ENCODE measurements at places on chromosomes 4 and X.

GRCh38 chrX:103215425-103215991 is 600 bp downstream of the BEX4 start:
- DNase-seq: no peak

DNA sequence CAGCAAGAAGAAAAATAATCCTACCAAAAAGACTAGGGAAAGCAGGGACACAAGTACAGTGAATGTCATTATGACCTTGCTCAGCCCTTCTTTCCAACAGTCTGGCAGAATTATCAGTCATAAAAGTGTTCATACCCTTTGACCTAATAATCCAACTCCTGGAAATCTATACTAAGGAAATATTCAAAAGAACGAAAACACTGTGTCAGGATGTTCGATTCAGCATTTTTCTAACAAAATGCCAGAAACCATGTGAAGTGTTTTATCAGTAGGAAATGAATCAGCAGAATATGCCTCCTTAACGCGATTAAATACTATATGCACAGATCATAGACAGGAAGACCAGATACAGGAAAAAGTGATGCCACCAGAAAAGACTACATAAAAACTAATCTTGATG is 16.2 kb upstream of the S100G start:
- no peak for DNase-seq

GRCh38 chr4:88148560-88148959 is 9.9 kb downstream of the ABCG2 start:
- no peak for DNase-seq

DNA sequence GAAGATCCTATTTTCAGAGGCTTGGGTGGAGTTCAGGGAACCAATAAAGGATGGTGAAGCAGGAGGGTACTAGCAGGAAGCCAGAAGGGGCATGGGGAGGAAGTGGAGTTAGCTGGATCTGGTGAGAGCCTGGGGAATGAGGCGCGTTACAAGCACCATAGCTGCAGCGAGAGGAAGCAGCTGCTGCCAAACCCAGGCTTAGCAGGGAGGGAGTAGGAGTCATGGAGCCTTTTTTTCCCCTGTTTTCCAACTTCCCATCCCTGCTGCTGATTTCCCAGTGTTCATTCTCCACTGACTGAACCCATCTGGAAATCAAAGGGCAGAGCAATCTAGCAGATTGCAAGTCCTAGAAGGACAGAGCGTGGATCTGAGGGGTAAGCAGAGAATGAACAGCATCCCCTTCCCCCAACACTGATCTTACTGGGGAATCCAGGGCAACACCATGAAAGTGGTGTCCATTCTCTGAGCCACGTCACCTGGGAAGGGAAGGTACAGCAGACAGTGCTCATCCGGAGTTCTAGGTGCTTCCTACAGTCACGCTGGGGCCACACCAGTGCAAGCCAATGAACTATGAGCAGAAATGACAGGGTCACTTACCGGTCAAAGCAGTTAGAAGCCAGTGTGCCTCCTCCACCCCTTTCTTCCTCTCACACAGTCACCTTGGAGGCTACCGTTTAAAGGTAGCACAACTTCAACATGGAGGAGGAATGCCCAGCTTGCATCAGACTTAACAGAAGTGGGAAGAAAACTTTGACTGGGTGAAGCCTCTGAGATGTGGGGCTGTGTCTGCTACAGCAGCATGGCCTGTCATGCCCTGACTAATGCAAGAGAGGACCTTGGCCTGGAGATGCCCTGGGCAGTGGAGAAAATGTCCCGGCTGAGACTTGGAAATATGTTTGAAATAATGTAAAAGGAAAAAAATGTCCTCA is 36.7 kb downstream of the SMIM20 start:
- DNase-seq: no peak

GRCh38 chr4:165493359-165493758 is 114.6 kb downstream of the CPE start:
- DNase-seq: peak; percentile 26

- DNase-seq: no peak
Measured at GRCh38 chr4:140236654-140237169, 82.7 kb upstream of the MAML3 start.

- no peak for DNase-seq
Measured at GRCh38 chr4:1927675-1928074, 56.5 kb downstream of the NSD2 start.

- no peak for DNase-seq
Measured at GRCh38 chrX:155314260-155314659, 20.2 kb downstream of the CLIC2 start.

DNA sequence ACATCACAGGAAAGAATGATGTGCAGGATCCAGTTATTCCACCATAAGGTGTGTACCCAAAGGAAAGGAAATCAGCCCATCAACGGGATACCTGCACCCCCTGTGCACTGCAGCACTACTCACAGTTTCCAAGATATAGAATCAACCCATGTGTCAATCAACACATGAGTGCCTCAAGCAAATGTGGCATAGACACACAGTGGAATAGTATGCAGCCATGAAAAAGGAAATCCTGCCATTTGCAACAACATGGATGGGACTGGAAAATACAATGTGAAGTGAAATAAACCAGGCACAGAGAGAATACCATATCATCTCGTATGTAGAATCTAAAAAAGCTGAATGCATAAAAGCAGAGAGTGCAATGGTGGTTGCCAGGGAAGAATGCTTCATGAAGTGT is 53.3 kb downstream of the DHRSX start:
- no peak for DNase-seq

DNA sequence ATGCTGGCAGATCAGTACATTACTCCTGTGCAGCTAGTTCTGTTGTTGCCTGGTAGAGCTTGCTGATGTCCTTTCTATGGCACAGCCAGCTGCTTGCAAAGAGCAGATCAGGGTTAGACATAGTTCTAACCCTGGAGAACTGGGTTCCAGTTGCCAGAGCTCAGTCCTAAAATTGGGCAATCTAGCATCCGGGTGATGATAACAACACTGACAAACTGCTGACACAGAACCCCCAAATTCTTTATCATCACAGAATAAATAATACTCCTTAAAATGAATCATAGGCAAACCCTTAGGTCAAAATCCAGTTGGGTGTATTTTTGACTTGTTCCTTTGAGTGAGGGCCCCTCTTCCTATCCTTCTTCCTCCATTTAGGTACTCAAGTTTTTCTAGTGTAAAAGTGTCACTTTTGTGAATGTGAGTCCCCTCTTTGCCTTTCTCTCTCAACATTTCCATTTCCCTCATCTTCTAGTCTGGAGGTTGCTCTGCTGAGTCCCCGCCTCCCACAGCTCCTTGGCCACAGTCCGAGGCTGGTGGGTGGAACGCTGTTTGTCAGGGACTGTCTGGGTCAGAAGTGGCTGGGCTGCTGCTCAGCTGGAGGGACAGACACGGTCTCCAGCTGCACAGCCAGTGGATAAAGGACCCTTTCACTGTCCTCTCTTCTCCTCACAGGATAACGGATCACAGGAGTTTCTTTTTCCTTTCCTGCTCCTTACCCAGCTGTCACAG is 93.6 kb upstream of the RASGEF1B start:
- no peak for DNase-seq

GRCh38 chr4:168059251-168059650 is 33.1 kb upstream of the ANXA10 start:
- DNase-seq: no peak

GRCh38 chr4:2415881-2416563 is 2.4 kb downstream of the ZFYVE28 start:
- no peak for DNase-seq

GRCh38 chr4:42420140-42420539 is 22.9 kb downstream of the SHISA3 start:
- no peak for DNase-seq

DNA sequence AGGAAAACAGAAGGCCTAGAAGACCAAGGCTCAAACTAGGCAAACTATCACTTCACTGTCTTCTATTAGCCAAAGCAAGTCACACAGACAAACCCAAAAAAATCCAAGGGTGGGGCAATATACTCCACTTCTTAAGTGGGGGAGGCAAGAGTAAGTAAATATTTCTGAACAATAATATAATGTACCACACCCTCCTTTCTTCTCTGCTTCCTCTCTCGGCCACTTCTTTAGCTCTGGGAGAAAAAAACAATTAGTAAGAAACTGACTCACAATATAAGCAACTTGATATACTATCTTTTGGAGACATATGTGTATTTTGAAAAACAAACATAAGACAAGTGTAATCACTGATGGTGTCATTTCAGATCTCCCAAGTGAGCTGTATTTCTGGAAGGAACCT is 14.8 kb downstream of the DCAF8L1 start:
- DNase-seq: no peak

- no peak for DNase-seq
Measured at GRCh38 chr4:152293527-152293926, 242.4 kb downstream of the FBXW7 start.

GRCh38 chrX:128460835-128461234 is 408.6 kb upstream of the ACTRT1 start:
- no peak for DNase-seq

DNA sequence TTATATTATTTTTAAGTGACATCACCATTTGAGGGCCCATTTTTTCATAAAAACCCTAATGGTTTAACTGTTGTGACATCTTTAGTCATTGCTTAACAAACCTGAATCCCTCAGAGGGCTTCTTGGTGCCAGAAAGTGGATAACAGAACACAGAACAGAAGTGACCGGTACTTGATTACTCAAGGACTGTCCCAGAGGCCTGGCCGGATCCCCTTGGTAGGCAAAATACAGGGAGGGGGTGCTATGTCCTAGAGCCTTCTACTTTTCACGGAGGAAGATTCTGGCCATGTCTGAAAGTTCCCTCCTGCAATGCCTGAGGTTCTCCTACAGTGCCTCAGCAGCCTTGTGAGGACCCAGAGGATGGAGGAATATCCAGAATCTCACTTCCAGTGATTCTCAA is 94.3 kb upstream of the DCLK2 start:
- DNase-seq: no peak

DNA sequence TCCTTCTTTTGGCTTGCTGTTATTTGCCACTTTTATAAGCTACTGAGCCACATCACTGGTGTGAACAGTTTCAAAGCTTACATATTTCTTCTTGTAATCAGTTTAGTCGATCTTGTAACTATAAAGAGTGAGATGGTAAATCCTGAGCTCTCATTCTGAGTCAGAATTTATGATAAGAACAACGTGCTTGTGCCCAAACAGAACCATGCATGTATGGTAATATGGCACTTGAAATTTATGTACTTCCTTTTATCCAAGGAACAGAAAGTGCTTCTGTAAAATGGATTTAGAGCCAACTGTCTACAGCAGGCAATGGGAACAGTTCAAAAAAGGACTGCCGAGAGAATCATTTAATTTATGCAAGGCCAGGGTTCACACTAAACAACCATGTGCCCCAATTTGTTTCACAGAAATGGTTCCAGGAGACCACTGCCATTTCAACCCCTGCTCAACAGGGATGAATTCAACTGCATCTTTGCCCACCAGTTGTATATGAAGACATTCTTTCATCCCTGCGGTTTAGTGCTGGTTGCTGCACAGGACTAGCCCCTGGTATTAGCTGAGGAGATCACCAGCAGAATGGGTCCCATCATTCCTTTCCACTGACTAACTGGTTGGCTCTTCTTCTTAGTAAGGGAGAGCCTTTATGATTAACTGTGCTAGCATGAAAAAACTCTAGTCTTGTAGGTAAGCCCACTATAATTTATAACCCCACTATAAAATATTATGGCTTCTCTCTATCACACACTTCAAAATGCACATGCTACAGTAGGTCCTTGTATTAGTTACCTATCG is 162.9 kb upstream of the PGRMC2 start:
- peak; percentile 74 for DNase-seq

DNA sequence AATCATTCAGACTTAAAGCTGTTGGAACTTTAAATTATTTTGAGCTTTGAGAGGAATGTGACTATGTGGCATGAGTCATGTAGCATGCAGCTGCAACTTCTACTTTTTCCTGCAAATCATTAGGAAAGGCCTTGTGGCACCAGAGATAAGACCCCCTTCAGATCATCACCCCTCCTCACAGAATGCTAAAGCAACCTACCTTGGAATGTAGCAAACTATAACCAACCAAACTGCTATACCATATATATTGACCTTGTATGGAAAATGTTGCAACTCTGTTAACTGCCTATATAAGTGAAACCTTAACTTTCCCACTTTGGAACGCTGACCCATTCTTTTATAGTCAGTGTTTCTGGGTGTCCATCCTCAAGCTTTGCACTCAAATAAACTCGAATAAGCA is 32.0 kb downstream of the ATXN3L start:
- no peak for DNase-seq

DNA sequence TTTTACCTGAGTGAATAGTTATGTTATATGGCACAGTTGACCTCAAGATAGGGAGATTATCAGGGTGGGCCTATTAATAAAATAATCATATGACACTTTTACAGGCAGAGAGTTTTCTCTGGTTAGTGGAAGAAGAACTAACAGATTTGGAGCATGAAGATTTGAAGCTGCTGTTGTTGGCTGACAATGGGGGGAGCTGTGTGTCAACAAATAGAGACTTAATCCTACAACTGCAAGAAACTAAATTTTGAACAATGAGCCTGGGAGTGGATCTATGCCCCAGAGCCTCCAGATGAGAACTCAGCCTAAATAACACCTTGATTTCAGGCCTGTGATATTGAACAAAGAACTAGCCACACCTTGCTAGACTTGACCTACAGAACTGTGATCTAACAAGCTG is 7.2 kb upstream of the CCSER1 start:
- DNase-seq: no peak

DNA sequence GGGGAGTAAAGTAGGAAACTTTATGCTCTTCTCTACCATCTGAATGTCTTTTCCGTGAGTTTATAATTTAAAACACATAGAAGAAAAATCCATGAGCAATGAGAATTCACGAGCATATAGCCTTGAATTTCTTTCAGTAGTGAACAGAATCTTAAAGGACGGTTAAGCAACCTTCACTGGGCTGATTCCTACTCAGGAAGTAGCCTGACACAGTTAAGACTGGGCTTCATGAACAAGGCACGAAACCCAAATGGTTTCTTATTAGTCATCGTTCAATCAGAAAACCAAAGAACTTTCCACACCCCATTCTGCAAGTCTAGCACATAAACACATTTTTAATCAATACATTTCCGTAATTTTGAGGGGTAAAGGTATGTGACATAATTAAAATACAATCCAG is 95.8 kb downstream of the SH3KBP1 start:
- peak; percentile 72 for DNase-seq

DNA sequence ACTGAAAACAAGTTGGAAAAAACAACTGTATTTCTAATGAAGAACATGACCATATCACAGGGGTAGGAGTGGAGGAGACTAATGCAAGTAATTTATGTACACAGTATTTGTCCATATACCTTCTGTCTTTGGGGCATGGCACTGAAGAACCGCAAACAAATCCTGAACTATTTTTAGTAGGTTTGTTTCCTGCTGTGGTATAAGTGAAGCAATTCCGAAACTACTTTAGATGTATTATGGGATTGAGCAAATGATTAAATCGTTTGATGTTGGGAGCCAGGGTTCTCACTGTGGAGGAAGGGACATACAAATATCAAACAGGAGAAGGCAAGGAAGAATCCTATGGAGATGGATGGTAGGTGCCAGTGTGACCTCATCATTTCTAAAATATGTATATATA is 18.9 kb upstream of the SH3KBP1 start:
- DNase-seq: peak; percentile 85

GRCh38 chr4:24141836-24142235 is 252.0 kb upstream of the PPARGC1A start:
- no peak for DNase-seq

- no peak for DNase-seq
Measured at GRCh38 chr4:38099020-38099600, 138.9 kb downstream of the PTTG2 start.

GRCh38 chr4:150368667-150369066 is 213.3 kb upstream of the MAB21L2 start:
- no peak for DNase-seq
